Panc1 (cell line): ENCODE measurements at places on chromosomes 12 and 14. TPM values are rescaled to one million over a fixed set of nuclear protein-coding genes. Genes with fewer than 3 reads are reported as not detected.
A peak's percentile ranks its signal among the peaks of the same experiment; 100 is the strongest.

The SPX gene
- total RNA-seq, result 0.13 TPM

The ABHD12B gene
- total RNA-seq, result not detected

The FAM186B gene
- 0.13 TPM for total RNA-seq

The KCNK10 gene
- 0.28 TPM for total RNA-seq

The PABPN1 gene
- 159 TPM for total RNA-seq

The NYNRIN gene
- 0.31 TPM for total RNA-seq

The ATL1 gene
- total RNA-seq, result 1.5 TPM

The ADSS1 gene
- 9.4 TPM for total RNA-seq

The PLCZ1 gene
- not detected for total RNA-seq

The NFYB gene
- total RNA-seq, result 31.5 TPM

The CNTN1 gene
- not detected for total RNA-seq

The LRP10 gene
- 78.3 TPM for total RNA-seq

GRCh38 chr12:100672075-100672592, 98.7 kb downstream of the GAS2L3 start:
- peak; percentile 35 for DNase-seq
- H3K36me3 ChIP-seq, result no peaks in the 10 kb centered on the region
- H3K27me3 ChIP-seq, result no peaks in the 10 kb centered on the region; the same call in 1 of the 2 replicates
- no peak overlapping the region for H3K27ac ChIP-seq

DNA sequence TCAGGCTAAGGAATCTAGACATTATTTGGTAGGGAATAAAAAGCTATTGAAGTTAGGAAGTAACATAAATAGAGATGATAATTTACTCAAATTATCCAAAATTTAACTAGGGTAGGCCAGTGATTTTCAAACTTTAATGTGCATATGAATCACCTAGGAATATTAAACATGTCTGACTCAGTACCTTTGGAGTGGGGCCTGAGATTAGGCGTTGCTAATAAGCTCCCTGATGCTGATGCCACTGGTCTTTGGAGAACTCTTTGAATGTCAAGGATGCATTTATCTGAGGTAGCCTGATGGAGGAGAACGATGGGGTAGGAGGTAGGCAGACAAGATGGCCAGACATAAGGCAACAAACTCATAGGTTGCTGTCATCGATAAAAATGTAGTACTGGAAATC, 33.2 kb downstream of the EFCAB11 start:
- H3K27me3 ChIP-seq, result no peaks in the 10 kb centered on the region
- no peaks in the 10 kb centered on the region for H3K4me1 ChIP-seq
- H3K4me3 ChIP-seq, result no peak overlapping the region
- H3K27ac ChIP-seq, result no peak overlapping the region

GRCh38 chr14:29465095-29465494, 462.6 kb downstream of the PRKD1 start:
- no peaks in the 10 kb centered on the region for H3K27me3 ChIP-seq
- no peak overlapping the region for H3K4me3 ChIP-seq
- no peaks in the 10 kb centered on the region for H3K36me3 ChIP-seq
- H3K4me1 ChIP-seq, result no peaks in the 10 kb centered on the region

DNA sequence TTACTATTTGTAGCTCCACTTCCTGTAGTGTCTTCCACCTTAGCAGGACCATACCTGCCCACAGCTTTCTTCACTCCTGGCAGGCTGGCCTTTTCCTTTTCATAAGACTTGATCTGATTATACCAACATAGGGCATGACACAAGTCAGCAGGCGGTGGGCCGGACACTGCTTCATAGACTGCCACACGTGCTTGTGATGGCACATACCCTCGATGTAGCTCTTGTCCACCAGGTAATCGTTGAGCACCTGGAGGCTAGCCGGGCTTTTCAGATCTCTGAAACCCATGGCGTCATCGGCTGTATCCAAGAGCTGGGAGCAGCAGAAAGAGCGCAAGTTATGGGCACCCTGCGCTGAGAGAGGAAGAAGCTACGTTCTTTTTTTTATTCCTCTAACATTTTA, 53.7 kb upstream of the TMEM263 start:
- no peaks in the 10 kb centered on the region for H3K36me3 ChIP-seq
- no peak overlapping the region for H3K4me3 ChIP-seq
- DNase-seq, result no peak
- H3K4me1 ChIP-seq, result peaks cover 4% of the 10 kb centered on the region; the same call in 1 of the 2 replicates

GRCh38 chr12:110102255-110102654, 21.9 kb upstream of the IFT81 start:
- no peak overlapping the region for H3K27ac ChIP-seq
- no peak overlapping the region for H3K4me3 ChIP-seq
- no peaks in the 10 kb centered on the region for H3K27me3 ChIP-seq
- H3K36me3 ChIP-seq, result no peaks in the 10 kb centered on the region
- peaks cover 6% of the 10 kb centered on the region for H3K4me1 ChIP-seq

GRCh38 chr12:132707241-132707640, 3.4 kb upstream of the PGAM5 start:
- H3K36me3 ChIP-seq, result no peaks in the 10 kb centered on the region
- no peak overlapping the region for H3K27ac ChIP-seq
- no peak for DNase-seq
- H3K4me3 ChIP-seq, result no peak overlapping the region
- peaks cover 4% of the 10 kb centered on the region; the same call in 1 of the 2 replicates for H3K4me1 ChIP-seq
- H3K27me3 ChIP-seq, result no peaks in the 10 kb centered on the region

DNA sequence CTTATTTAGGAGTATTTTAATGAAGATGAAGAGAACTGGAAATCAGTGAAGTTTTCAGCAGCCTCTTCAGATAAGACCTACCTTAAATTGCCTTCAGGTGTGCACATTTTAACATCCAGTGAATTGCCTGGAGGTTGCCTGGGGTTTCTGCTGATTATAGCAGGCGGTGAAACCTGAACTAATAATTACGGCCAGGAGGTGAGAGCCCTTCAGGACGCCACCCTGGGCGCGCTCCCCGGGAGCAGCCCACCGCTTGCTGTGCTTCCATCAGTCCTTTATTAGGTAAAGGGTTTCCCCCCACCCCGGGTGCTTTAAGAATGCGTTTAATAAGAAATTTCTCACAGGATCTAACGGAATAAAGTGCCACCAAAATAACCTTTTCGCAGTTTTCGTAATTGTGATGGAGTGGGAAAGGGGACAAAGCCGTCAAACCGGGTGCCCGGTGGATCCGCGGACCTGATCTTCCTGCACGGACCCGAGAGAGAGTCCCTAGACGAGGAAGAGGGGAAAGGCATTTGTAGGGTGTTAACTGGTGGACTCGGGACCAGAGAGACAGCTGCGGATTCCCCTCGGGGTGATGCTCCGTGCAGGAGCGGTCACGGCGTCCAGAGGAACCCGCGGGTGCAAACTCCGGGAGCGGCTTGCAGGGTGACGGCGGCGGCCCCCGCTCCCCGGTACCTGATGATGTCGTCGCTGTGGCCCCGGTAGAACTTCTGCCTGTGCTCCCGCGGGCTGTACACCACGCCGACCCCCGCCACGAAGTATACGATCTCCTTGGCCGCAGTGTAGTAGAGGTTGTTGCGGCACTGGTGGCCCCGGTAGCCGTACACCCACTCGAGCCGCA, 902 bp downstream of the EML5 start:
- H3K4me3 ChIP-seq, result peak overlapping the region; percentile 48
- no peaks in the 10 kb centered on the region for H3K4me1 ChIP-seq
- no peaks in the 10 kb centered on the region for H3K36me3 ChIP-seq
- DNase-seq, result no peak
- H3K27me3 ChIP-seq, result peaks cover 13% of the 10 kb centered on the region

GRCh38 chr14:84420221-84420620, 1109.7 kb upstream of the FLRT2 start:
- no peaks in the 10 kb centered on the region for H3K4me1 ChIP-seq
- no peak overlapping the region for H3K4me3 ChIP-seq
- H3K27ac ChIP-seq, result no peak overlapping the region

DNA sequence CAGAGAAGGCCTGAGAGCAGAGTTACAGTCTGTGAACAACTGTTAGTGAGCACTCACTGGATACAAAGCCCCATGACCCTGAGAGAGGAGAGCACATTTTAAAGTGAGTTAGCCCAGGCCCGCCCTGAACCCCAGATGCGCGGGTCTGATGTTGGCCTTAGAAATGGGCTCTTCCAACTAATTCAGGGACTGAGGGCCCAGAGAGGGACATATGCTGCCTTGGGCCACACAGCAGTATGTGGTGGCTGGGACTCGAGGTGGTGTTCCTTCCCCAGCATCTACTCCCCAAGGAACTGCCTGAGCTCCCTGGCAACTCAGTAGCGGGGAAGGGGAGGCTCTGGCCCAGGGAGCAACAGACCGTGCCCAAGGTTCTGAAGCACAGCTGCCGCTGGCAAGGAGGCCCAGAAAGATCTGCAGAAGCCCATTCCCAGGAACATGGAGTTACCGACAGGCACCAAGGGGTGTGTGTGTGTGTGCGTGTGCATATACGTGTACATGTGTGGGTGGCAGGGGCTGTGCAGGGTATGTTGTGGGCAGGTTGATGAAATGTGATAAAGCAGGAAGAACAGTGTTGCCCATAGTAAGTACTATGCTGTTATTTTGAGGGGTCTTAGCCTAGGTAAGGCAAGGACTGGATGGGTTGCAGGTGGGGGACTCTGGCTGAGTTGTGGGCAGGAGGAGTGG, 40.5 kb downstream of the KRT80 start:
- DNase-seq, result no peak
- H3K4me3 ChIP-seq, result no peak overlapping the region
- H3K27ac ChIP-seq, result peak overlapping the region; percentile 97

DNA sequence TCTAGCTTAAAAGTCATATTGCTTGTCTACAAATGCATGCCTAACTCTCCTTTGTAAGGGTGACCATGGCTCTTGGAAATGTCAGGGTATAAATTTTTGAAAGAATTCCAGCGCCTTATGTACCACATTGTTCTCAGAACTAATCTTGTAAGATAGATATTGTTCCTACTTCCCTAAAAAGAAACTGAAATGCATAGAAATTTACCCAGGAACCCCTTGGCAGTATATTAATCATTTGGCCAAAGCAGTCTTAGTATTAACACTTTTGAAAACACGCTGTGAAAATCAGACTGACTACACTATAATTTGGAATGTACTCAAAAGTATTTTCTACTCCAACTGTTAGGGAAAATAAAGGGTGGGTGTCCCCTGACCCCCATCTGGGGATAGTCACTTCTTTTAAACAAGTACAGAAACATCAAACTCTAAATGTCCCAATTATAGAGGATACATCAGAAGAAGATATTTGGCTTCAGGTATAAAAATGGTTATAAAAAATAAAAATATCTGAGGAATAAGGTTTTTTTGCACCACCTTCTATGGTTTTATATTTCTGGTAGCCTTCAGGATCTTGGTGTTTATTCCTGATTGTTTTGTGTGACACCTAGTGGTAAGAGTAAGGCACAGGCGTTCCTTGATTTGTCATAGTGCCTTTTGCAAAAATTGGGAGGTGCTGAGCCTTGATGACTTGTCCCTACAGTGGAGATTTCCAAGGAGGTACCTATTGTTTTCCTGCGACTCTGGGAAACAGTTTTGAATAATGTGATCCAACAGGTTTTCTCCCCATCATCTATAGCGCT, 2.2 kb upstream of the NFKBIA start:
- H3K4me3 ChIP-seq, result no peak overlapping the region
- H3K4me1 ChIP-seq, result peaks cover 28% of the 10 kb centered on the region
- peaks cover 6% of the 10 kb centered on the region; the same call in 1 of the 2 replicates for H3K36me3 ChIP-seq
- H3K27me3 ChIP-seq, result no peaks in the 10 kb centered on the region

GRCh38 chr12:9634177-9634803, 26.6 kb upstream of the KLRB1 start:
- H3K4me1 ChIP-seq, result no peaks in the 10 kb centered on the region
- H3K27ac ChIP-seq, result no peak overlapping the region
- DNase-seq, result no peak
- no peaks in the 10 kb centered on the region for H3K36me3 ChIP-seq
- H3K27me3 ChIP-seq, result no peaks in the 10 kb centered on the region

GRCh38 chr14:105272623-105273022, 24.3 kb downstream of the BTBD6 start:
- H3K27me3 ChIP-seq, result no peaks in the 10 kb centered on the region
- no peaks in the 10 kb centered on the region for H3K4me1 ChIP-seq
- H3K4me3 ChIP-seq, result no peak overlapping the region
- H3K27ac ChIP-seq, result no peak overlapping the region
- H3K36me3 ChIP-seq, result no peaks in the 10 kb centered on the region

GRCh38 chr14:34667007-34667406, 37.1 kb upstream of the SNX6 start:
- no peak for DNase-seq
- no peak overlapping the region for H3K27ac ChIP-seq
- no peaks in the 10 kb centered on the region for H3K27me3 ChIP-seq
- no peak overlapping the region for H3K4me3 ChIP-seq

- no peak overlapping the region for H3K27ac ChIP-seq
- H3K27me3 ChIP-seq, result no peaks in the 10 kb centered on the region
- no peaks in the 10 kb centered on the region for H3K36me3 ChIP-seq
- no peak overlapping the region for H3K4me3 ChIP-seq
Observed at GRCh38 chr12:72493407-72493806, 221.2 kb downstream of the TRHDE start.

- no peak overlapping the region for H3K4me3 ChIP-seq
- H3K27ac ChIP-seq, result no peak overlapping the region
- peaks cover 27% of the 10 kb centered on the region for H3K36me3 ChIP-seq
- H3K27me3 ChIP-seq, result no peaks in the 10 kb centered on the region
- DNase-seq, result no peak
Observed at GRCh38 chr12:122355706-122356105, 66.8 kb downstream of the CLIP1 start.

DNA sequence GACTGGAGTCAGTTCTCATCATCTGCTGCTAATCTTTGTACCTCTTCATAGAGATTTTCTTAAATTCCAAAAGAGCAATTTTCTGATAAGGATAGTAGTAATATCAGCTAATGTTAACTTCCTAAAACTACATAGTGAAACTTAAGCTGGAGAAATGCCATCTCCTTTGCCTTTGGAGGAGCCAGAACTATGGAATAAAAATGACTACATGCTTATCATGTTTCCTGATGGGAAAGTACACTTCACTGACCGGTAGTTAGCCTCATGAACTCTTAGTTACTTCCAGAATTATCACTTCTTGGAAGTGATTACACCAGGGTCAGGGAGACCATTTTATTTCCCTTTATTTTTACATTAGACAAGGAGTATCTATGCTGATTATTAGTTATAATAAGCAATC, 1222.1 kb upstream of the TMEM132C start:
- no peaks in the 10 kb centered on the region for H3K27me3 ChIP-seq
- H3K36me3 ChIP-seq, result no peaks in the 10 kb centered on the region
- no peaks in the 10 kb centered on the region for H3K4me1 ChIP-seq
- H3K27ac ChIP-seq, result no peak overlapping the region
- DNase-seq, result no peak

- no peak for DNase-seq
- no peak overlapping the region for H3K4me3 ChIP-seq
- H3K27me3 ChIP-seq, result no peaks in the 10 kb centered on the region
- H3K4me1 ChIP-seq, result no peaks in the 10 kb centered on the region
- H3K36me3 ChIP-seq, result peaks cover 3% of the 10 kb centered on the region
Observed at GRCh38 chr12:121831571-121832245, 27.0 kb downstream of the HPD start.

- no peak overlapping the region for H3K4me3 ChIP-seq
- DNase-seq, result no peak
- no peaks in the 10 kb centered on the region for H3K27me3 ChIP-seq
- no peaks in the 10 kb centered on the region for H3K4me1 ChIP-seq
- no peak overlapping the region for H3K27ac ChIP-seq
Observed at GRCh38 chr14:95409477-95410272, 90.0 kb upstream of the CLMN start.
